ENCODE measurements at places on chromosomes 2 and 18.

DNA sequence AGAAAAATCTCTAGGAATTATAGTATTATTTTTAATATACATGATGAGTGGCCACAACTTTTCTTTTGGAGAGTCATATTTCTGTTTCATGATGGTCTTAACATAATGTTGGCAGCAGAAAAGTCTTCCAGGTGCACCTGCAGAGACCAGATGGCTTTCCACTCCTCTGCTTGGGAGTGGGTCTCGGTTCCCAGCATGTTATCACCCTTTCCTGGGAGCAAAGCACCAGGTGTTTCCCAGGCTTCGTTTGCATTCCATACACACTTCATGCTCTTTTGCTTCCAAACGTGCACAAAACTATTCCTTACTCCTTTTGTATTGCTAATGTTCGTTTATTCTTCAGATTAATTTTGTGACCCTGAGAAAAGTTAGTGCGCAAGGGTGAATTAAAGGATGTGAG lies 305.2 kb downstream of the CDH2 start:
- DNase-seq: no peak

GRCh38 chr18:57792631-57793301 lies 10.3 kb downstream of the ATP8B1 start:
- no peak for DNase-seq

- no peak for DNase-seq
Observed at GRCh38 chr2:199646439-199646838, 188.7 kb upstream of the SATB2 start.

DNA sequence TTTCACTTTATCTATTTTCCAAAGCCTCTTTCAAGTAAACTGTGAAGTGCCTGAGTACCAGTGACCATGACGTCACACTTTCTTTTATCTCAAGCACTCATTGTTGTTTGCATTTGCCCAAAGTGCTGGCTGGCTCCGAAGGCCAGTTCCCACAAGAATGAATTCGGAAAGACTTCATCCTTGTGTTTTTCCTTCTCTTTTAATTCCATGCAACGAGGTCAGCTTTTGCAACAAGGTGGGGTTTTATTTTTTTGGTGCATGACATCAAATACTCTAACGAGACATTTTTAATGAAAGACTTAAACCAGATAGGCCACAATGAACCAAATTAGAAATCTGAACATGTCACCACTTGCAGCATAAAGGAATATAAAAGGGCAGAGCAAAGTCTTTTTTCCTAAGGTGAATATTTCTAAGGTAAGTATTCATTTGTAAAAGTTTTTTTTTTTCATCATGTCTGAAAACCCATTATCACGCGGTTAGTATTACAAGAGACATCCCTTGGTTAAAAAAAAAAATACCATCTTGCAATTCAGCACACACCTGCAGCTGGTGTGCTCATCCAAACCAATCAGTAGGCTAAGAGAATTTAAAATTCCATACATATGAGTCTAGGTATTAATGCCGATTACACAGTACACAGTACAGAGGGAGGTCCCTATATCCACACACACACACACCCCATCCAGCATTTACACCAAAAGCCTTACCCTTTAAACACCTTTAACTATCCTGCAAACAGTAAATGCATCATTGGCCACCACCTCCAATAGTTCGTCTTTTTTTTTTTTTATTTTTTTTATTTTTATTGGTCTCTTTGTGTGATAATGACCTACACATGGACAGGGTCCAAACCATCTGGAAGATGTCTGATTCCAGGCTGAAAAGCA lies 2.3 kb downstream of the ARL4C start:
- no peak for DNase-seq

DNA sequence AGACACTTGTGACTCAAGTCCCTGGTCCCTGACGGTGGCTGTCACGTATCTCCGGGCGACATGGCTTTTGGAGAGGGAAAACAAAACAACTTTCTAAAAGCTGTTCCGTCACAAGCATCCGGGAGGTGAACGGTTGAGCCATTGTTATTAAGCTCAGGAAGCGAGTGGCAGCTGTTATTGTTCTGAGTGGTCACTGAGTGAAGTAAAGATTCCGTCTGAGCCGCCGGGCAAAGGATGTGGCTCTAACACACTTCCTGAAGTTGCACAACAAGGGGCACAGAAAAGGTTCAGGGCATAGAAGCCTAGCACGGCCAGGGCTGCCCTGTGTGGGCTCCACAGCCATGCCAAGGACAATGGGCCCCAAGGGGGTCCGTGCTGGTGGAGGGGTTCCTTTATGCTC lies 24.3 kb downstream of the INPP5D start:
- DNase-seq: no peak

- no peak for DNase-seq
Observed at GRCh38 chr18:27141876-27142275, 43.2 kb downstream of the CHST9 start.

DNA sequence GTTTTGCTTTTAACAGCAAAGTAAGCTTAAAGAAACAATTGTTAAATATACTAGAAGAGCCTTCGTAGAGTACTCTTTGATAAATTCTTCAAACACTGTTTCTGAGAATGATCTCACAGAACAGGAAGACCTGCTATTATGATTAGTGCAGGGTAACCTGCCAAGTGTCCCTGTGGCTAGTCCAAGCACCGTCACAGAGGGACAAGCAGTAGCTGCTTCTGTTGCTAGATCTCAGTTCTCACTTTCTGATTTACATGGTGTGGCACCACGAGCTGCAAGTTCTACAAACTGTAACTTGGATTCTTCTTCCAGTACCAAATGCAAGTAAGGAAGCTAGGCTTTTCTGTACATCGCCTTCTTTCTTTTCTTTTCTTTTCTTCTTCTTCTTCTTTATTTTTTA lies 121.5 kb downstream of the PIEZO2 start:
- no peak for DNase-seq

- DNase-seq: no peak
Observed at GRCh38 chr2:1300284-1300683, 113.0 kb upstream of the TPO start.

- DNase-seq: no peak
Observed at GRCh38 chr2:53787614-53788289, 908 bp downstream of the ERLEC1 start.

- DNase-seq: no peak
Observed at GRCh38 chr2:159396799-159397198, 110.3 kb upstream of the WDSUB1 start.

DNA sequence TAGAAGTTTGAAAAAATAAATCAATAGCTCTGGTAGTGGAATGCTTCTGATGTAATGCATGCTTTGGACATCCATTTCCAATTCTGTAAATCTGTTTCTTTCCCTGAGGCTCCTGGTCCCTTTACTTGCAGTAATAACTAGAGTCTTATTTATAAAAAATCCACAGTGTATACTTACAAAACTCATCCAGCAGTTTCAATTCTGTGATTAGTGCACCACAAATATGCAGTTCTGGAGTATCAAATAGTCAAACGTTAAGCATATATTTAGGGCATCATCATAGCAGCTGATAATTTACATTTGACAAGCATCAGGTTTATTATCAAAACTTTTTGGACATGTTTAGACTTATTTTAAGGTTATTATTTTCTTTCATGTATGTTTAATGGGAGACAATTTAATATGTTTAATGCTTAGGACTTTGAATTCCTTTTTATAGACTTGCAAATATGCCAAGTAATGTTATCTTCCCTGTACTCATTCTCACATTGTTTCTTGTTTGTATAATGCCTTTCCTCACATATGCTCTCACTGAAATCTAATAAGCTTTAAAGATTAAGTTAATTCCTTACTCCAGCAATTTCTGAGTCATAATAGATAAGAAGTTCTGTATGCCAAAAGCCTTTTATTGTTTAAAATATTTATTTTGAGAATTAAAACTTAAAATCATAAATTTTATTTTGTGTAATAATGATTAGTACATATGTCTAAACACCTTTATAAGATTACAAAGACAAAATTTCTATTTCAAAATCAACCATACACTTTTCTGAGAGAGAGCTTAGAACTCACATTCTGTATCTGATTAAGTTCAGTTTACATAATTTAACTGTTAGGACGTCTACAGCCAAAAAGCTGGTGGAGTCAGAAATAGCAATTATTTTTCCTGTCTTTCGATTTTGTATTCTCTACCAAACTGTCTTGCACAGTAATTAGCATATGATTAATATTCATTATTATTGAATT lies 341.5 kb upstream of the TMEFF2 start:
- DNase-seq: no peak

DNA sequence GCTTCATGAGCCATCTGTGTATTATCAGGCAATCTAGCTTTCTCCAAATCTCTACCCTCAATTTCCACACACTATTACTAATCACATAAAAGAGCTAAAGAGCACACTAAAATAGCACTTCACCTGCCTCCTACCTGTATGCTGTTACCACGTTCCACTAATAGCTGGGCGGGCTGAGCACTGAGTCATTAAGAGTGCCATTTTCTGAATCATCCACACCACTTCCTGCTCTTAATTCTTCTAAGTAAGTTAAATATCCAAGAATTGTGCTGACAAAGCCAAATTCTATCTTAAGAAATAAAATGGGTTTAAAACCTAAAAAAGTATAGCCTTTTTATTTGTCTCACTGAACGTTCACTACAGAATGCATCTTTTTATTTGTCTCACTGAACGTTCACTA lies 35.7 kb downstream of the NOL10 start:
- DNase-seq: no peak

DNA sequence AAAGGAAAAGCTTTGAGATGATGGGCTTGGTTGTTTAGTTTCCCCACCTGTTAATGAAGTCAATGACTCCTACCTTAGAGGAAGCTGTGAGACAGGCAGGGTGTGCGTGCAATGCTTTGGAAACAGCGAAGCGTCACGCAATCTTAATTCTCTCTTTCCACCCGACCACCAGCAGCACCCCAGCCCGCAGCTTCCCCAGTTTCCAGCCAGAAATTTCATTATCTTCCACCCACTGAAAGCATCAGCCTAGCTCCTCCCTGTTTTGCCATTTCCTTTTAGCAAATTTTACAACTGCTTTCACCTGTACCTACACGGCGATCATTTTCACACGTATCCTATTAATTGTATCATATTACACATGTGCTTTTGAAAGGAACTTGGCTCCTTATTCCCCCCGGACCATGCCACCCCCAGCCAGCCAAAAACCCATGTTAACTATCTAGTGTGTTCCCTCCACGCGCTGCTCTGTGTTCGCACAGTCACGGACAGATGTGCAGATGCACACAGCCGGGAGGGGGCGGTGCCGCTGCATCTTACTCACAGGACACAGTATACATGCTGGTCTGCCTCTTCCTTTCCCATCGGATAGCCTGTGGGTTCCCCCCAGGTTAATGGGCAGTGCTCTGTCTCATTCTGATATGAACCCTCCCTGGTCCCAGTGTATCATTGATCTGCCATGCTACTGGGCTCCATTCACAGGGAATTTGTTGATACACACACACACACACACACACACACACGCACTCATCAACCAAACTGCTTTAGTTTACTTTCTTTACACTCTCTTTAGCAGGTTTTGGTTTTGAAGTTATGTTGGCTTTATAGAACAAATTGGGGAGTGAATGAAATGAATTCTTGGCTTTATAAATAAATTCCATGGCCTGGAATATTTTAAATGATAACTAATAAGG lies 22.4 kb downstream of the CYP27C1 start:
- no peak for DNase-seq

DNA sequence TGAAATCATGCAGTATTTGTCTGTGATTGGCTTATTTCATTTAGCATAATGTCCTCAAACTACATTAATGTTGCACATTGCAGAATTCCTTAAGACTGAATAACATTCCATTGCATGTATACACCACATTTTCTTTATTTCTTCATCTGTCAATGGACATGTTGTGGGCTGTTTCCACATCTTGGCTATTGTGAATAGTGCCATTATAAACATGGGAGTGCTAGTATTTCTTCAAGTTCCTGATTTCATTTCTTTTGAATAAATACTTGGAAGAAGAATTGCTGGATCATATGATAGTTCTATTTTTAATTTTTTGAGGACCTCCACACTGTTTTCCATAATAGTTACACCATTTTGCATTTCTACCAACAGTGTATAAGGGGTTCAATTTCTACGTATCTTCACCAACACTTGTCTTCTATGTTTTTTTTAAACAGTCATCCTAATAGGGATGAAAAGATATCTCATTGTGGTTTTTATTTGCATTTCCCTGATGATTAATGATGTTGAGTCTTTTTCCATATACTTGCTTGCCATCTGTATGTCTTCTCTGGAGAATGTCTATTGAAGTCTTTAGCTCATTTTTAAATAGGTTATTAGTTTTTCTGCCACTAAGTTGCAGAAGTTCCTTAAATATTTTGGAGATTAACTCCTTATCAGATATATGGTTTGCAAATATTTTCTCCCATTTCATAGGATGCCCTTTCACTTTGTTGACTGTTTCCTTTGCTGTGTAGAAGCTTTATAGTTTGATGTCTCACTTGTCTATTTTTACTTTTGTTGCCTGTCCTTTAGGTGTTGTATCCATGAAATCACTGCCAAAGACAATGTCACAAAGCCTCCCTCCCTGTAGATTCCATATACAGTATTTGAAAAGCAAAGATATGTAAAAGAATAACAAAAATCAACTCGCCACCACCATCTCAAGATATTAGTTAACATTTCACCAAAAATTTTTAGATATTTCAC lies 14.6 kb downstream of the FBXO11 start:
- DNase-seq: no peak

Data from right renal cortex interstitium (tissue), 3 donors.